ENCODE measurements at places on chromosomes 6 and 20.

DNA sequence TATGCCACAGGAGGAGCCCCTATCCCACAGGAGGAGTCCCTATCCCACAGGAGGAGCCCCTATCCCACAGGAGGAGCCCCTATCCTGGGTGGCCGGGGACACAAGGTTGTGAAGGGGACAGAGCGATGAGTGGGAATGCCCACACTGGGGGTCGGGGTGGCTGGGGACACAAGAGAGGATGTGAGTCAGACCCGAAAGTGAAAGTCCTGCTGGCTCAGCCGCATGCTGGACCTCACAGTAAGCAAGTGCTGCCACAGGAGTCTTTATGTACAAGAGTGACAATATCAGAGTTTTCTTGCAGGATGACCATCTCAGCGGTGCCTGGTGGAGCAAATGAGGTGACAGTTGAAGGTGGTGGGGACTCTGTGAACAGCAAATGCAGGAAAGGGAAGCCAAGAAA lies 93.7 kb downstream of the PSMB1 start:
- DNase-seq, result peak; percentile 68

DNA sequence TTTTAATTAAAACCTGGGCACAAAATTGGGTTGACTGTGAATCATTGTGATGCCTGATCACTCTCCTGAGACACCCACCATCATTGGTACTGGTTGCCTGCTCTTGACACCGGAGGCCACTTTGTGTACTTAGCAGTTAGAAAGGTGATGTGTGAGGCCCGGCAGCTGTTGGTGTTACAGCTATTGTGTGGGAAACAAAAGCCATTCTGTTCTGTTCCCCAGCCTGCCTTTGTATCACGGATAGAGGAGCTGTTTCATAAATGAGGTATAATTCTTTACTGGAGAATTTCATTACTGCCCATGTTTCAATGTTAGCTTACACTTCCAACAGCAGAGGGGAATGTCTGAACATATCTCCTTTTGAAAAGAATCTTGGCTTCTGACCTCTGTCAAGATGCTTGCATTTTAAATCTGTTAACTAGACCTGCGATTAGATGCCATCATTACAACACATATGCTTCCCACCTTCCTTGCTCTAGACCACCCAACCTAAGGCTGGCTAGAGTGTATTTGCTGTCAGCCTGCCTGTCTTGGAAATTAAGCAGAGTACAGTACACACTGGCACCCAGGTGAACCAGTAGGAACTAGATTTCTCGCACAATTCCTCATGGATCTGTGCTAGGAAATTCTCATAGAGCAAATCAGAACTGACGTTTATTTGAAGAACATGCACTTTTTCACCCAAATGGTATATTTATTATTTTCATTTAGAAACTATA lies 142.4 kb upstream of the INSM1 start:
- no peak for DNase-seq

GRCh38 chr6:119612911-119613381 lies 263.4 kb upstream of the MAN1A1 start:
- DNase-seq, result no peak

- DNase-seq, result peak; percentile 71
Measured at GRCh38 chr6:139369568-139370282, 4.7 kb downstream of the CITED2 start.

GRCh38 chr20:11582060-11582459 lies 335.6 kb upstream of the BTBD3 start:
- no peak for DNase-seq

DNA sequence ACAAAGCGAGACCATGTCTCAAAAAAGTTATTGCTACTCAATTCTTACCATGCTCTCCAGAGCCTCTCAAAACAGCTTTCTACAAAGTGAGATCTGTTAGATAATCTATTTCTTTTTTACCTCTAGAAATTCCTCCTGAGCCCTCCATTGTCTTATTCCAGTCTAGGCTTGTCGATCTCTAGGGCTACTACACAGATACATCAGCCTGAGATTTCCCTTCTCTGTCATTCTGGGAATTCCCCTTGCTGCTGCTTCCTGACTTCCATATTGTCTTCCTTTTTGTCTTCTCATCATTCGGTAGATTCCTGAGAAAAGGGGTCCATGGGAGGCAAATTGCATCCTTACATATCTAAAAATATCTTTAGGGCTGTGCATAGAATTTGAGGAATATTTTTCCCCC lies 75.6 kb upstream of the GNRH2 start:
- DNase-seq, result no peak

DNA sequence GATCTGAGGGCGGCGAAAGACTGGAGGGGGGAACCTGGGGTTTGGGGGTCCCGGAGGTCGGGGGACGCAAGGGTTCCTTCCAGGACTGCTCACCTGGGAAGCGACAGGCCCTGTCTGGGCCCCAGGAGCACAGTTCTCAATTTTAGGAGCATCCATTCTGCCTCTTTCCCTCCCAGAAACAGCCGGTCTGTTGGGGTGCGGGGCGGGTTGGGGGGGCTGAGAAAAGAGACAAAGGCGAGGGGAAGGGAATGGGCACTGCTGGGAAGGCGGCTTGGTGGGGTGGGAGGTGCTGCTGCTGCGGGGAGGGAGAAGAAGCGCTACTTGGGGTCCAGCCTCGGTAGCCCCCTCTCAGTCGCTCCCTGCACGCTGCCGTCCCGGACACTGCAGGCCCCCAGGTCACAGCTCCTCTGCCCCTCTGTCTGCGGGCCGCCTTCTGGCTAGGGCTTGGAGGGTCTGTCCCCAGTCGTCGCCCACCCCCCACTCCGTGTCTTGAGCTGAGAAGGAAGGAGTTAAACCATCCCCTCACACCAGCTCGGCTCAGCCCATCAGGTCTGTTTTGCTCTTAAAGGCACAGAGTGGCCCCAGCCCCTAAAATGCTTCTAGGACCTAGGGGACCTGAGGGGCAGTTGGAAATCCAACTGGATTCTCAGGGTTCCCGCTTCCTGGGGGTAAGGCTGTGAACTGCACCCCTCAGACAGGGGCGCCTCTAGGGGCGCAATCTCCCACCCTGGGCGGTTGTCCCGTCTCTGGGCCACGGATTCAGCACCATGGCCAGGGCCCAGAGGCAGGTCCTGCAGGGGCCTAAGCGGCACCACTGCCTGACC lies 690 bp downstream of the GDAP1L1 start:
- peak; percentile 70 for DNase-seq

- no peak for DNase-seq
Measured at GRCh38 chr20:25076731-25077609, 5.0 kb downstream of the VSX1 start.

DNA sequence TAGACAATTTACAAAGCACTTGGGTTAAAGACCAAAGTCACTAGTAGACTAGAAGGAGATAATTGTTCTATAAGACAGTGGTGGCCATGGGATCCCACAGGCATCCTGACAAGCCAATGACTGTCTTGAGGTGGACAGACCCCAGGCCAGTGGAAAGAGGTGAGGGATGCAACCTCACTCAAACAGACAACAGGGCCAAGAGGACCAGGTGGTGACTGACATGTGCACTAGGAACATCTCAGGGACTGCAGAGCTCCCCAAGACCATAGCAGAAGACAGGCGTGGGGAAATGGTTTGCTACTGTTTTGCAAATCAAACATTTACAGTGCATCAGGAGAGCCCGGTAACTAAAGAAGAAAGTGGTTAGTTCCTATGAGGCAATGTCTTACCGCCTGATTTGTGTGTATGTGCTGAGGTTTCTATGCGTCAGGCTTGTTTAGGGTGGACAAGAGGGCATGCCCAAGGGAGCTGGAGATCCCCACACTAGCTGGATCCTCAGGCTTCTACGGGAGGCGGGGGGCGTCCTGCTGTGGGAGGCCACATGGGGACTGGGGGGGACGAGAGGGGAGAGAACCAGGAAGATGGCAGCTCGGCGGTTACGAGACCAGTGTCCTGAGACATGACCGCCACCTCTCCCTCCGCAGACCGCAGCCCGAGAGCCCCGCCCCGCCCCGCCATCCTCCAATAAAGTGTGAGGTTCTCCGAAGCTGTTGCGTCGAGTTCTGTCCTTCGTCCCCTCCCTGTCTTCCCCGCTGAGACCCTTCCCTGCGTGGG lies 623 bp upstream of the MRPS26 start:
- DNase-seq, result no peak

GRCh38 chr6:39169448-39170344 lies 54.7 kb upstream of the SAYSD1 start:
- no peak for DNase-seq

GRCh38 chr6:135810486-135810885 lies 41.0 kb upstream of the PDE7B start:
- no peak for DNase-seq

GRCh38 chr6:156658966-156659821 lies 118.0 kb upstream of the ARID1B start:
- DNase-seq, result no peak

- DNase-seq, result no peak
Measured at GRCh38 chr6:25387911-25388310, 108.7 kb downstream of the CARMIL1 start.

GRCh38 chr20:63427206-63427605 lies 45.2 kb downstream of the KCNQ2 start:
- no peak for DNase-seq

- DNase-seq, result no peak
Measured at GRCh38 chr6:152695372-152696045, 2.2 kb upstream of the MYCT1 start.

DNA sequence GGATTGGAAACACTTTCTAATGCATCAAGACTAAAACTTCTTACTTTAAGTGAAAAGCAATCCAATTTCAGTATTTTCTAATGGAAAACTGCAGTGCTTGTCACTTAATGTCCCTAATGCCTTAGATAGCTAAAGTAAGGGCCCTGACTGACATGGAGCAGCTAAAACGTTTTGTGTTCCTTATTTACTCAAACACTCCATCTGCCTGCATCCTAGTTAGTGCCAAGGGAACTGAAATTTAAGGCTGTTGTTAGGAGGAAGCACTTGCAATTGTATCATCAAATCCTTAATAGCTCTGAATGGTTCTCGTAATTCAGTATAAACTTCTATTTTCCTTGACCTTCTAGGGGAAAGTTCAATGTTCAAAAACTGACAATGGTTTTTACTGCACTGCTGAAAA lies 127.4 kb downstream of the GJA10 start:
- no peak for DNase-seq

- DNase-seq, result no peak
Measured at GRCh38 chr20:64238115-64238825, 17.3 kb upstream of the PCMTD2 start.

GRCh38 chr20:48679599-48679998 lies 148.2 kb downstream of the PREX1 start:
- DNase-seq, result no peak

- DNase-seq, result no peak
Measured at GRCh38 chr20:57598060-57598459, 22.2 kb downstream of the ZBP1 start.

GRCh38 chr6:13523826-13524622 lies 36.6 kb upstream of the GFOD1 start:
- no peak for DNase-seq

DNA sequence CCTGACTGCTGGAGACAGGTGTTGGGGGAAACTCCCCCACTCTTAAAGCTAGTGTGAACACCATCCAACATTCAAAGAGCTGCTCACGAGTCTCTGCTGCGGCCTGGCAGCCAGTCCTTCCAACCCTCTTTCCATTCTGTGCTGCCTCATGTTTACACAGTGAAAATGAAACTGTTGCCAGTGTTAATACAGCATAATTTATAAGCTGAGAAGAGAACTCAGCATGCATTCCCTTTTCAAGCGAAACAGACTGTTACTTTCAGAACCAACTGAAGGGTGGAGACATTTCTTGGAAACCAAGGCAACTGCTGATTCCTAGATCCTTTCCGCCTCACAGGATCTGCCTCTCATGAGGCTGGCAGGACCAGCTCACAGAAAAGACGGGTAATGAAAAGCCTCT lies 533.8 kb upstream of the ID4 start:
- no peak for DNase-seq

- DNase-seq, result no peak
Measured at GRCh38 chr6:139927236-139927635, 552.8 kb upstream of the CITED2 start.

DNA sequence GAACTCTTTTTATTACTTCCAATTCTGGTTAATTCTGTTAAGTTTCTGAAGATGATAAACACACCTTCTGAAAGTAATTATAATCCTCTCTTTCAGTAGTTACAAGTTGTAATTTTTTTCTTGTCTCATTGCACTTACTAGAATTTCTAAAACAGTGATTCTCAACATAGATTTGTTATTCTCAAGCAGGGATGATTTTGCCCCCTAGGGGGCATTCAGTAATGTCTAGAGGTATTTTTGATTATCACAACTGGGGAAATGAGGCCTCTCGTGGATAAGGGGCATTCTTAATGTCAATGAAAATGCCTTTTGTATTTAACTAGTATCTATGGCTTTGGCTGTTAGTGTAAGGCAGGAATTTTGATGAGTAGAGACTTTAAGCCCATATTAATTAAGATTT lies 39.4 kb upstream of the MAFB start:
- DNase-seq, result no peak

DNA sequence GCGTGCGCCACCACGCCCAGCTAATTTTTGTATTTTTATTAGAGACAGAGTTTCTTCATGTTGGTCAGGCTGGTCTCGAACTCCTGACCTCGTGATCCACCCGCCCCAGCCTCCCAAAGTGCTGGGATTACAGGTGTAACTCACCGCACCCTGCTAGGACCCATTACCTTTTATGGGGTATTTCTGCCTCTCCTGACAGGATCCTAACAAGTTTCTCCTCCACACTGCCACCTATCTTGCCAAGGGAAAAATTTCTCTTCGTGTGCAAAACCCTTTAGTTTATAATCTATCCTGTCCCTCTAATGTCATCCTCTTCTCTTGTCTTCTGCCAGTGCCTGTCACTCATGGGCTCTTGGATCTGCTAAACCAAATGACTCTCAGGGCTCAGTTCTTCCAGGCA lies 1.9 kb downstream of the STMND1 start:
- no peak for DNase-seq

DNA sequence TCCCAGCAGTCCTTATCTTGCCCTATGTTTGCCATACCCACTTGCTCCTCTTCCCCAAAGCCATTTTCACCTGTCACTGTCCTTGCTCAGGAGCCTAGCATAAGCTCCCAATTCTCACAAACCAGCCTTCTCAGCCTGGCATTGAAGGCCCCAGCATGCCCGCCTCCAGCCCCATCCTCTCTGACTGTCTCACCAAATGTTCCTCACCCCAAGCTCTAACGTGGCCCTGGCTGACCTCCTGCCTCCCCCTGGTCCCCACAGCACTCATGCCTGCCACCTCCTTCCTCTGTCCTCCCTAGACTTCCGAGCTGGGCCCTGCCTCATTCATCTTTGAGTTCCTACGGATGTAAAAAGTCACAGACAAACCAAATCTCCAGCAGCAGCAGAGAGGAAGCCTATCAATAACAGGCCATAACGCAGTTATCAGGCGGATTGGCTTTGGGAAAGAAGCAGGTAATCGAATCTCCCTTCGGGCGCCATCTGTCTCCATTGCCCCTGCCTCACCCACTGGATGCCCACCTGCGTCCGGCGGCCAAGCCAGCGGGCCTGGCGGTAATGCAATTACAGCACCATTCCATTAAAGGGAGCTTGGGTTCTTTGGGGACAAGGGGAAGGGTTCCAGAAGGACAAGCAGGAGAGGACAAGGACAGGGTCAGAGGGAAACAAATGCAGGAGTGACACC lies 104.4 kb downstream of the MRPL14 start:
- no peak for DNase-seq

- DNase-seq, result no peak
Measured at GRCh38 chr6:3072798-3073197, 4.5 kb downstream of the RIPK1 start.

- no peak for DNase-seq
Measured at GRCh38 chr20:5535125-5535756, 215.0 kb upstream of the SHLD1 start.
